ENCODE measurements at places on chromosomes 11 and 22. TPM values are rescaled to one million over a fixed set of nuclear protein-coding genes. Genes with fewer than 3 reads are reported as not detected.
A peak's percentile ranks its signal among the peaks of the same experiment; 100 is the strongest.

The FAM180B gene
- not detected for total RNA-seq

The OR51E2 gene
- not detected for total RNA-seq

DNA sequence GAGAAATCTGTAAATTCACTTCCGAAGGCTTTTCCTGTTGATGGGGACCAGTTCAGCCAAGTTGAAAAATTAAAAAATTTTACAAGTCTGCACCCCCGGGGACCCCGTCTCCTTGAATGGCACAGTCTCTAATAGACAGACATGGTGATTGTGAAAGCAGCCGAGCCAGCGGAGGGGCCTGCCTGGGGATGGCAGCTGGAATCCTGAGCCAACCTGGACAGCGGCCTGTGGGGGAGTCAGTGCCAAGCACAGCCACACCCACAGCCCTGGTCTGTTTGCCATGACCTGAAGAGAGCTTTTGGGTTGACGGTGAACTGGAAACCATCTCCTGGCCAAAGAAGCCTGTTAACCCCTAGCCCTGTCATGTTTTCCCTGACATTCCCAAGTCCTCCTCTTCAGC lies 64.7 kb downstream of the PARVG start:
- peak; percentile 9 for DNase-seq

DNA sequence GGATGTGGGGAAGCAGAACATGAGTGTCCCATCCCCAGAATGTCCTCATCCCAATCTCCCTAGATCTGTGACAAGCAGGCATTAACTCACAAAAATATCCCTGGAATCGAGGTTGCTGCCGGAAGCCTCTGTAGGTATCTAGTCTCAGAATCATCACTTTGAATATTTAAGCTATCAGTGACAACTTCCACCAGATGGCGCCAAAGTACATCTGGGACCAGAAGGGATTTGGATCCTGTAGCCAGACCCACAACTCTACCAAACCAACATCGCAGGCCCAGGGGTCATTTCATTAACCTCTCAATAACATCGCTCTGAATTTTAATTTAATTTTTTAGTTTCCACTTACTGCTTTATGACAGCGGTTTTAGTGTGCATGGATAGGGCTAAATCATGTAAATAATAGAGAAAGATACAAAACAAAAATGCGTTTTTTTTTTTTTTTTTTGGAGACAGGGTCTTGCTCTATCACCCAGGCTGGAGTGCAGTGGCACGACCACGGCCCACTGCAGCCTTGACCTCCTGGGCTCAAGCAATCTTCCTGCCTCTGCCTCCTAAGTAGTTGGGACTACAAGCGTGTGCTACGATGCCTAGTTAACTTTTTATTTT lies 1.1 kb upstream of the EXT2 start:
- peak; percentile 85 for DNase-seq

Data from H7 (cell line).